ENCODE measurements at places on chromosomes 5 and 9.

DNA sequence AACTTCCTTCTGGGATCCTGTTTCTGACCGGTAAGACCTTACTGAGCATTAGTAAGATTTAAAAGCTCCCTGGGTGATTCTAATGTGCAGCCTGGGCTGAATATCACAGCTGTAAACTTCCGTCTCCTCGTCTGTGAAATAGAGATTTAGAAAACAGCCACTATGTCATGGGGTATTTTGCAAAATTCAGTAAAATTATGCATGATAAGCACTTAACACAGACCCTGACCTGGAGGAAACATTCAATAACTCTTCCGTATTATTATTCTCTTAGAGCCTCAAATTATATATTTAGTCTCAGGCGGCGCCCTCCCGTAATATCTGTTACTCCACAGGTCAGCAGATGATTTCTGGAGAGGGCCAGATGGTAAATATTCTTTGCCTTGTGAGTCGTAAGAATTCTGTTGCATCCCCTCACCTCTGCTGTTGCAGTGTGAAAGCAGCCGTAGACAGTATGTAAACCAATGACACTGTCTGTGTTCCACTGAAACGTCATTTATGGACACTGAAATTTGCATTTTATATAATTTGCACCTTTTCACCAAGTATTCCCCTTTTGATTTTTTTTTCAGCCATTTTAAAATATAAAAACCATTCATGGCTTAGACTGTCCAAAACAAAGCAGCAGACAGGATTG, 39.2 kb upstream of the RARS1 start:
- no peak for DNase-seq

- no peak for DNase-seq
Measured at GRCh38 chr9:16100537-16101091, 547.8 kb downstream of the CCDC171 start.

DNA sequence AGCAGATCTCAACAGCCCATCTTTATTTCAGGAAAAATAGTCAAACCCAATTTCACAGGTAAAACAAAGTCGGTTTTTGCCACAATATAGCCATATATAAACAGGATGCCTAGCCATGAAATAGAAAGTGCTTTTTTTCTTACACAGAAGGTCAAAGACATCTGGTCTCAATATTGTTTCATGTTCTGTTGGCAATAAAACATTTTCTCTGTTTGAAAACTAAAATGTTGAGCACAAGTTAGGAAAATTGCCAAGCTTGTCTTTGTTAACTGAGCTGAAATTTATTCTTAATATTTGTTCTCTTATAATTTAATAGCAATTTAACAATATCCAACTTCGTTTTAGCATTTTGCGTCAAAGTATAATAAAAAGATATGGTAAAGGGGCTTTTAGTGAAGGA, 673.4 kb downstream of the DTWD2 start:
- no peak for DNase-seq

GRCh38 chr5:141623611-141624010, 4.8 kb upstream of the DIAPH1 start:
- DNase-seq = no peak
